Cardiac fibroblast (primary cell): ENCODE measurements at places on chromosomes 3 and 15.

DNA sequence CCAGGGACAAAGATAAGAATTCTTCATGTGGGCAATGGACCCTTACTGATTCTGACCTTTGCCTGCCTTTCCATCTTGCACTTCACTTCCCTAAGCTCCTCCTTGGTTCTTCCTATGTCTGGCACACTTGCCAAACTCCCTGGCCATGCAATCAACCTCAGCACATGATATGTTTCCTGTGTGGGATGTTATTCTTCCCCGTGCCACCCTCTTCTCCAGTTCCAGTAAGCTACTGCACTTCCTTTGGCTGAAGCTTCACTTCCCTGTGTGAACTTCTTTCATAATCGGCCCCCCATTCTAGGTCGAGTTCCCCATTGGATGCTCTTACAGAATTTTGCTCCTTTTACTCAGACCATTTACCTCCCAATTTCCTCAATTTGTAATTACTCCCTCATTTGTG is 10.7 kb upstream of the TASOR start:
- peak; percentile 49 for DNase-seq

DNA sequence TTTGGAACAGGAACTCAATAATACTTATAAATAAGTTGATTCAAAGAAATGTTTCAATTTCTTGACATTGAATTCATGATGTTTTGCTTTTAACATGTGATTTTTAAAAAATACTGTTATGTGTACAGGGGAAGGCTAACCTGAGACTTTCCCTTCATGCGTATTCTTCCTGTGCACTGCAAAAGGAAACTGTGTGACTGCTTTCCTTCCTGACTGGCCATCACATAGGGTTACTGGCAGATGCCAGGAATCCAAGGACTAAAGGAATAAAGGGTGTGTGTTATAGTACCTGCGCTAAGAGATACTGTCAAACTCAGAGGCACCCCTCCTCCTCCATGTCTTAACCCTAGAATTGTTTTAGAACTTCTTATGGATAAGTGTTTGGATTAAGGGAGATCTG is 236.0 kb downstream of the UBE2E2 start:
- DNase-seq, result no peak

- no peak for DNase-seq
These were observed 9.7 kb downstream of the CCDC12 start for GRCh38 chr3:46966811-46967210.

DNA sequence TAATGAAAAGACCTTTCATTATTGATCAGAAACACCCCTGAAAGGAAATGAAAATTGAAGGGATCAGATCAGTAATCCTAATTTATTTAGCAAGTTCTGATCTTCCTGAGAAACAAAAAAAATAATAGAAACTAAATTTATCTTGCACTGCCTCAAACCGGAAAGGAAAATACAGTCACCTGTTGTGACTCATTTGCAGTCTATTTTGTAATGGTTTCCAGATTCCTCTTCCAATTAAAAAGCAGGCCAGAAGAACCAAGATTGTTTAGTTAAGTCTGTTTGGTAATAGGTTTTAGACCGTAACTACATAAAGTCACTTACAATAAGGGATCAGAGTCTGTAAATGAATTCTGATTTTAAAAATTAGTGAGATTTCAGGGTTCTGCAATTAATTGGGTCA is 49.7 kb upstream of the ATOSA start:
- peak; percentile 25 for DNase-seq

- no peak for DNase-seq
These were observed 47.1 kb downstream of the PARP14 start for GRCh38 chr3:122727766-122728165.

DNA sequence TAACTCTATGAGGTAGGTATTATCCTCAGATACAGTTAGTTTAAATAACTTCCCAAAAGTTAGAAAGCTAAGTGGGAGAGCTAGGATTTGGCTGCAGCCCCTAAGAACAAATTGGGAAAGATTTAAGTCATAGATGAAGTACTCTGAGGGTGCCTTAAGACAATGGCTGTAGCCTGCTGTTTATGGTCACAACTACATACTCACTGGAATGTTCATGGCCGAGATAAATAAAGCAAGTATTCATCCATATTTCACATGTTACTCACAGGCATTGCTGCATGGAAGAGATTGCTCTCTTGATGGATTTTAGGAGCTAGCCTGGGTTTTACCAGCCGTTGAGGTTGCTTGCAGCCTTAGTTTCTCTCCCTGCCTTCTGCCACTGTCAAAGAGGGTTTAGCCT is 145.0 kb downstream of the CMSS1 start:
- DNase-seq, result peak; percentile 77

- no peak for DNase-seq
These were observed 5.9 kb upstream of the DNASE1L3 start for GRCh38 chr3:58216496-58217195.

- DNase-seq, result no peak
These were observed 881.3 kb upstream of the CADM2 start for GRCh38 chr3:84077479-84077878.

- DNase-seq, result no peak
These were observed 152.4 kb upstream of the MRPL3 start for GRCh38 chr3:131655070-131655690.

DNA sequence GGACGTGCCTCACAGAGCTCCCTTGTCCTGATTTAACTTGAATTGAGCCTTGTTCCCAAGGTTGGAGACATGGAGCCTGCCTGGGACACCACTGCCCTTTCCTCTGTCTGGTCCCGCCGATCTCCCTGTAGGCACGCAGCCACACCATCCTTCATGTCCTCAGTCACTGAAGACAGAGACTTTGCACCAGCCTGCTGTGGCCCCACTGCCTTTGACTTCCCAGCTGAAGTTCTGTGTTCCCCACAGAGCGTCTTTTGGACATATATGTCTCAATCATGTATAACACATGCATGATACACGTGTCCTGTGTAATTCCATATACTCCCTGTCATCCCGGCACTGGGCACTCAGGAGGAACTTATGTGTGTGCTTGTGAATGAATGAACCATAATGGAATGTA is 23.6 kb downstream of the GABRA5 start:
- no peak for DNase-seq

- DNase-seq, result no peak
These were observed 264.7 kb upstream of the NECTIN3 start for GRCh38 chr3:110806924-110807323.

DNA sequence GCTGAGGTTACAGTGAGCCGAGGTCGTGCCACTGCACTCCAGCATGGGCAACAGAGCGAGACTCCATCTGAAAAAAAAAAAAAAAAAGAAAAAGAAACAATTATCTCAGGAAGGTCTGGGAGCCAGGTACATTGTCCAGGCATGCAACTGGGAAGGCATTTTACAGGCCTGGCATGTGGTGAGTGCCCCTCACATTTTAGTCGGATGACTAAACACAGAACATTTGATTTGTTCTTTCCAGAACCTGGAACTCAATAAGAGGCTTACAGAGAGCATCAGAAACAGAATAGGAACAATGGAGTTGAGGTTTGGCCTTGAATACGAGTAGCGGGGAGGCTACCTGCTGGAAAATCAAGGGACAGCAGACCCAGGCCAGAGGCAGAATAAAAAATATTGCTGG is 33.7 kb upstream of the IGF1R start:
- DNase-seq, result no peak

- peak; percentile 79 for DNase-seq
These were observed 13.7 kb downstream of the PDHB start for GRCh38 chr3:58419780-58420507.

DNA sequence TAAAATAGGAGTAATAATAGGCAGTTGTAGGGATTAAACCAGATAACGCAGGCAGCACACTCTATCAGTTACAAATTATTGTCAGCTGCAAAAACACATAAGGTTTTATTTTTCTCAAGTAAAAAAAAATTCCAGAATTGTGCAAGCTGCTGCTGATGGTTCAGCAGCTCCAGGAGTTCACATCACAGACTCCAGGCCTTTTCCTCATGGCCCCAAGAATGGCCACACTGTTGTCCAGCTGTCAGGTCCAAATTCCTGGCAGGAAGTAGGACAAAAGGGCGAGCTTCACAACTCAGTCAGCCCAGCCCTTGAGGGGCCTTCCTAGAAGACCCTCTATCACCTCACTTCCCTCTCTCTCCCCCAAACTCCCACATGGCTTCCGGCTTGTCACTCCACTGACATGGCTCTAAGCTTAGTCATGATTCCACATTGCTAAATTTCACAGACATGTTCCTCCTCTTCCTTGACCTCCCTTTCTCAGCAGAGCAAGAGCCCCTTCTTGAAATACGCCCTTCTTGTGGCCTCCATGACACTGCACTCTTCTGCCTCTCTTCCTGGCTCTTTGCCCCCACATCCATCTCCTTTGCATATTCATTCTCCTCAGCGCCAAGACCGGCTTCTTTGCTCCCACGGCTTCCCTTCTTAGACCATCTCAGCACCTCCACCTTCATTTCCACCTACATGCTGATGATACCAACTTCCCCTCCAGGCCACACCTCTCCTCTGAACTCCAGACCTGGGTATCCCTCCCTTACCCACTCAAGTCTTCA is 27.4 kb upstream of the FAM174B start:
- DNase-seq, result peak; percentile 28

DNA sequence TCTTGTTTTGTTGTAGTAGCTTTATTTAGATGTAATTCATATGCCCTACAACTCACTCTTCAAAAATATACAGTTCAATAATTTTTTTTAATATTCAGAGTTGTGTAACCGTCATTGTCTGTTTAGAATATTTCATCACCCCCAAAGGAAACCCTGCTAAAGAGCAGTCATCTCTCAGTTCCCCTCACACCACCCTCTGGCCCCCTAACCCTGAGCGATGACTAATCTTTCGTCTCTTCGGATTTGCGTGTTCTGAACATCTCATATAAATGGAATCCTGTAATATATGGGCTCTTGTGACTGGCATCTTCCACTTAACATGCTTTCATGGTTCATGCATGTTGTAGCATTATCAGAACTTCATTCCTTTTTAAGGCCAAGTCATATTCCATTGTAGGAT is 183.8 kb downstream of the ATG7 start:
- peak; percentile 97 for DNase-seq

DNA sequence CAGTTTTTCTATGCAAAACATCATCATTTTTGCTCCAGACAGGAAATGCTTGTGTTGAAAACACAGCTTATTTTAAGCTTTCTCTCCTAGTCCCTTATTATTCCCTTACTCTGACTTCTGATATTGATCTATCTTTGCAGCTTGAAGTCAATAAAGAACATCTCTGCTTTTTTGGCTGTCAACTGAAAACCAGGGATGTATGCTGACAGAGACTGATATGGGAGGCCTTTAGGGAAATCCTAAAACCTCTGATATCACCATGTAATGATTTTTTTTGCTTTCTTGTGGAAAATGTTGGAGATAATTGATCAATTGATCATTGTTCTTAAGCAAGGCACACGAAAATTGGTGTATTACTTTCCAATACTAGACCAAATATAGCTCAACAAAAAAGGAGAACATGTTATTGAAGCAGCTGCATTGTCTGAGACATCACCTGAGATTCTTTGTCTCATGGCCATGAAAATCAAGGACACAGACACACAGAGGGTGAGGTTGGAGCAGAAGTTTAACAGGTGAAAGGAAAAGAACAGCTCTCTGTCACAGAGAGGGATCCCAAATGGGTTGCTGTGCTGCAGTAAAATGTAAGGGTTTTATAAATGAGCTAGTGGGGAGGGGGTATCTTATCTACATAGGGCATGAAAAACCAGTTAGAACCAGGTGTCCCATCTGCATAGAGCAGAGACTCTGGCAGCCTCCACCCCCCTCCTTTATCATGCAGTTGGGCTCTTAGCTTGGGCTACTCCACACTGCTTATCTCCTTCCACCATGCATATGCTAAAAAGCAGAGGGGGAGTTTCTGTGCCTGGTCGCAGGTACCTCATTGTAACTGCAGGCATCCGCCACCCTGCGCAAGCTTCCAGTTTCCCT is 17.0 kb upstream of the SENP7 start:
- no peak for DNase-seq

- peak; percentile 54 for DNase-seq
These were observed 5.5 kb upstream of the FSIP1 start for GRCh38 chr15:39788108-39788507.

DNA sequence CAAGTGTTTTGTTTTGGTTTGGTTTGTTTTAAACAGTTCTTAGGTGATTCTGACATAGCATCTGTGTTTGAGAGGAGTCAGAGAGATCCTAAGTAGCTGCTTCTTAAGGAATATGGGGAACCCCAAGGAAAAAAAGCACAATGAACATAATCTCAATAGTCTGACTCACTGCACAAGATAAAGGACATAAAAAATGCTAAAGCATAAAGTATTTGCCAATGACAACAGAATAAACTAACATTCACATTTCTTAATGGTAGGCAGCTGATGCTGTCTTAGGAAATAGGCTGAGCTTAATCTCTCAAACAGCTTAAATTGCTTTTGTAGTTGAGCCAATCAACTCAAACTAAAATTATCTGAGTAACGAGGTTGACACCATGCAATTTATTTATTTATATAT is 2.9 kb downstream of the NCEH1 start:
- DNase-seq, result peak; percentile 88

DNA sequence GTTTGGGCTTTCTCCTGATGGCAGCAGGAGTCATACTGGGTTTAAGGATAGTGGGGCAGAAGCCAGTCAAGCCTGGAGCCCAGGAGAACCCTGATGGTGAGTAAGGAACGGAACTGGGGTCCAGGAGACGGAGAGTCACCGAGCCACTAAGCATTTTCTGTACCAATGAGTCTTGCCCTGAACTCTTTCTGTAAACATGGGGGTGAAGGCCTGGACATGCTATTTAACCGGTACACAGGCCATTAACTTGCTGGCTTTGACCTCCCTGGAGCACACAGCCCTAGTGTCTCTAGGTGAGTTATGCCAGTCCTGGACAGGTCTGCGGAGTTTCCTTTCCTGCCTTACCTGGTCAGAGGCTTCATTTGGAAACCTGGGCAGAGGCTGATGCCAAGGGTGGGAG is 3.9 kb downstream of the SLC6A6 start:
- DNase-seq, result no peak

GRCh38 chr3:114128231-114128630 is 50.6 kb downstream of the DRD3 start:
- peak; percentile 26 for DNase-seq

DNA sequence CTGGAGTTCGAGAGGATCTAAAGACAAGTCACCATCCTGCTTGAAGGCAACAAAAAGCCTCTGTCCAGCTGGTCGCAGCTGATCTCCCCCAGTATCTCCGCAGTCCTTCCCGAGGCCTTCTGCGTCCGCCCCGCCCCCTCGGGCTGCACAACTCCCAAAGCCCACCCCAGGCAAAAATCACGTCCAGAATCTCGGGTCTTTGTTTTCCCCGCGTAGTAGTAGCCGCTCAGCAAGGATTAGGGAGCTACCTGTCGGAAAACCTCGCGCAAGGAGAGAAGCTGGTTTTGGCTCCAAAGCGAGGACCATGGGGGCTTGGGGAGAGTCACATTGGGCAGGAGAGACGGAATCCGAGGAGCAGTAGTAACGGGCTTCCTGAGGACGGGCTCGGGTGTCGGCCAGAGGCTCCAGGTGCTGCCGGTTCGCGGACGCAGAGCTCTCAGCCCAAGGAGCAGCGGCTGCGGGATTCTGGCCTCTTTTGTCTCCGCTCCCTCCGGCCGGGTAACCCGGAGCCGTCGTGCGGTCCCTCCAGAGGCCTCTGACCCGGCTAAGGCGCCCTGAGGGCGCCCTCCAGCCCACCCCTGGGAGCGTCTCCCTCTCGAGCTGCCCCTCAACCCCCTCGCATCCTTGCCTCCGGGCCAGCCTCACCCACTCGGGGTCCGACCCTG is 401 bp downstream of the ZSCAN29 start:
- peak; percentile 35 for DNase-seq

- peak; percentile 41 for DNase-seq
These were observed 49.0 kb downstream of the B3GNT5 start for GRCh38 chr3:183301937-183302580.

GRCh38 chr3:160126051-160126450 is 99.2 kb upstream of the C3orf80 start:
- no peak for DNase-seq

- DNase-seq, result no peak
These were observed 133.6 kb downstream of the TPRG1 start for GRCh38 chr3:189305412-189305811.
